ENCODE measurements at places on chromosomes 5 and 9.

DNA sequence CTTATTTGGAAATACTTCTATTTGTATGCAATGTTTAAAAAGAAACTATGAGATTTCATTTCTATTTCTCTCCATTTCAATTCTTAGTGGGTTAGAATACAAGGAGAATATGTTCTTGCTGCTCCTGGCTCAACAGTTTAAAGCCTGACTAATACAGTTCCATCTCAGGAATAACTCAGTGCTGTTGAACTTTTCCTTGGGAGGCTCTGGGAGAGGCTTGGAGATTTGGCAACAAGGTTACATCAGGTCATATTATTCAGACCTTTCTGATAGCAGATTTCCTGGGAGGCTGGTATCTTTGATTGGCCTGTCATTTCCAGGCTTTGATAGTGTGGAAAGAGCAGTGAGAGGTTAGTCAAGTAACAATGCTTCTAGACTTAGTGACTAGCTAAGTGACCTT is 481.7 kb upstream of the KLF4 start:
- no peak for DNase-seq

DNA sequence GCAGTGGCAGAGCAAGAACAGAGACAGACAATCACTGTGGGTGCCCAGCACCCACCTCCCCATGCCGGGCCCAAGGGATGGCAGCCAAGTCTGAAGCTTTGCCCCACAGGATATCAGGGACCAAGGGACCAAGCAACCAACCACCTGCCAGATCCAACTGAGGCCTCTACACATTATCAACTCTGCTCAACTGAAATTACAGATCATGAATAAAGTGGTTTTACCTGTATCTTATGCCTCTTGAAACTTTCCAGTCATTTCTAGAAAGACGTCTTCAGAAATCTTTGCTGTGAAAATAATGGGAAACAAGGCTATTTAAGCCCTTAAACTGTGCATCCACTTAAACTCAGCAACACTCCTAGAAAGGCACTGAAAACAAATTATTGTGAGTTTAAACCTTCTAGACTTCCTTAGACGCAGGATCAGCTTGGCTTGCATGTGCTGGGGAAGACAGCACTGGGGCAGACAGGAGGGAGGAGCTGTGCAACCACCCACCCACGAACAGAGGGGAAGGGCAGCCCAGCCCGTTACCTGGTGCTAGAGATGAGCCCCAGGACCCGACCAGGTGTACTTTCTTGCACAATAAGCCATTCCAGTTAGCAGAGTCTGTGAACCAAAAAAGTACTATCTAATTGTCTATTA is 80.0 kb downstream of the SEMA4D start:
- DNase-seq = no peak

DNA sequence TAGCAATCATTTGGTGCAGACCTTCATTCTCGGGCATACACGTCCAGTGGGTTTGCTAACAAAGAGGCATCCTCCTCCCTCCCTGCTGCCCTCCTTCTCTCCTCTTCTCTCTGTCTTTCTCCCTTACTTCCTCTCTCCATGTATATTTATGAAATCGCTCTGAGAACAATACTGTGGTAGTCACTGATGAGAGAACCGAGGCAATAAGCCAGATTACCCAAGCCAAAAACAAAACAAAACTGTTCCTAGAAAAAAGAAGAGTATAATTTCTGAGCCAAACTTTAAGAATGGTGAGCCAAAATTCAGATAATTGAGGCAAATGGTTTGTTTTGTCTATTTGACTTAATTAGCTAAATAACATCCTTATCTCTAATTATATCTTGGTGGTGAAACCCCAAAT is 15.8 kb upstream of the HMHB1 start:
- no peak for DNase-seq

- DNase-seq = no peak
Measured at GRCh38 chr9:137590123-137590468, 216 bp downstream of the ZMYND19 start.

- no peak for DNase-seq
Measured at GRCh38 chr9:90966480-90967144, 165.0 kb downstream of the SYK start.

GRCh38 chr9:6660512-6660911 is 15.0 kb upstream of the GLDC start:
- DNase-seq = no peak

GRCh38 chr9:91187311-91187964 is 174.3 kb downstream of the AUH start:
- DNase-seq = no peak

GRCh38 chr9:128002959-128003358 is 22.2 kb upstream of the EEIG1 start:
- no peak for DNase-seq

GRCh38 chr5:61349935-61350334 is 17.9 kb downstream of the ZSWIM6 start:
- DNase-seq = no peak

DNA sequence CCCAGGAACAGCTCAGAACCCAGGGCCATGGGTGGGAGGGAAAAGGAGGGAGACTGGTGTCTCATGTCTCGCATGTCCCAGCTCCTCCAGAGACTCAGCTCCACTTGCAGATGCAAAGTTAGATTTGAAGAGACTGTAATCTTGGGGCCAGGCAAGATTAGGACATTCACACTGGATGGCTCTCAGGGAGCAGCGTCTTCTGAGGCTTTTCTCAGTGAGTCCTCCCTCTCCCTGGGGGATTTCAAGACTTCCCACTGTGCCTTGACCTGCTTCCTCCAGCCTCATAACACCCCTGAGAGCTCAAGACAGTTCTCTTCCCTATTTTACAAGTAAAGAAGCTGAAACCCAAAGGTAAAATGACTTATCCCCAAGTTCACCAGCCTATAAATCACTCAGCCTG is 10.5 kb upstream of the TCOF1 start:
- no peak for DNase-seq

DNA sequence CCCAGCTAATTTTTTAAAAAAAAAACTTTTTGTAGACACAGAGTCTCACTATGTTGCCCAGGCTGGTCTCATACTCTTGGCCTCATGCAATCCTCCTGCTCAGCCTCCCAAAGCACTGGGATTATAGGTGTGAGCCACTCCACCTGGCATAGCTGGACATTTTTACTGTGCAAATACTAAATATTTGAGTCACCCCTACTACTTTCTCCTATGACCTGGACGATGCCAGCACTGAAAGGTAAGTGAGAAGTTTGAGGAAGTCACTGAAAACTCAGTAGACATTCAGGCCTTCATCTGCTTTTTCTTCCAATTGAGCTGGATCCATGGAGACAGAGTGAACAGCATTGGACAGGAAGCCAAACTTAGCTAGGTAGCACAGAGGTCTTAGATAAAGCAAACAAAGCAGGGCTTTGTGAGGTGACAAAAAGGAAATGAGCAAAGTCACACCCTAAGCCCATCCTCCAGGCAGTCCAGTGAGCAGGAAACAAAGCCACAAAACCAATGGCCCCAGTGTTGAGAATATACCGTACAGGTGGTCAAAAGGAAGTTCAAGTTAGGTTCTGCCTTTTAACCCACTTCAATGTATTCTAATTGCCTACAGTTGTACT is 192.6 kb upstream of the RASA1 start:
- DNase-seq = no peak

GRCh38 chr9:132991351-132992300 is 13.1 kb downstream of the GFI1B start:
- no peak for DNase-seq

- DNase-seq = no peak
Measured at GRCh38 chr5:9429691-9430215, 116.1 kb downstream of the SEMA5A start.
